Uterine smooth muscle cell (primary cell): ENCODE measurements at places on chromosomes 5 and 9. TPM values are rescaled to one million over a fixed set of nuclear protein-coding genes. Genes with fewer than 3 reads are reported as not detected.

CCNJL gene
- 0.11 and 0.12 TPM in 2 replicates for total RNA-seq

MYOT gene
- total RNA-seq = not detected in 2 replicates

RGS7BP gene
- total RNA-seq = not detected in 2 replicates

CEL gene
- total RNA-seq = 0.12 TPM in 1 of 2 replicates, not detected in the other

BNIP1 gene
- total RNA-seq = 25.7 and 30.0 TPM in 2 replicates

SLIT3 gene
- 0.33 and 2.5 TPM in 2 replicates for total RNA-seq

ORM2 gene
- total RNA-seq = not detected in 2 replicates
